ENCODE measurements at places on chromosomes 4 and X.

- no peak for DNase-seq
Observed at GRCh38 chr4:68683034-68683433, 12.6 kb upstream of the UGT2B15 start.

DNA sequence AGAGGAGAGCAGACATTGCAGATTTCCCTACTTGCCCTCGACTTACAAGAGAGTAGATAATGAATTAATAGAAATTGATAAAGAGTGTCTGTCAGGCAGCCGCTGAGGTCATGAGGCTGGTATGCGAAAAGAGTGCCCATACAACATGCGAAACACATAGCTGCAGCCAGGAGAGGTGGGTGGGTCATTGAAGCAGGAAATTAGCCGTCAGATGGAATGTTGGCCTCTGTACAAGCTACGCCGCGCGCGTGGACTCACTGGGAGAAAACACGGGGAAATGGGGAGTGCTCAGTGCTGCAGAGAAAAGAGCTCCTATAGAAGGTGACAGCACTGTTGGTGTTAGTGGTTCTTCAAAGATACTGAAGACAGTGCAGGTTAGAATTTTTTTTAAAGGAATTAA, 125.1 kb downstream of the RAPGEF2 start:
- no peak for DNase-seq

DNA sequence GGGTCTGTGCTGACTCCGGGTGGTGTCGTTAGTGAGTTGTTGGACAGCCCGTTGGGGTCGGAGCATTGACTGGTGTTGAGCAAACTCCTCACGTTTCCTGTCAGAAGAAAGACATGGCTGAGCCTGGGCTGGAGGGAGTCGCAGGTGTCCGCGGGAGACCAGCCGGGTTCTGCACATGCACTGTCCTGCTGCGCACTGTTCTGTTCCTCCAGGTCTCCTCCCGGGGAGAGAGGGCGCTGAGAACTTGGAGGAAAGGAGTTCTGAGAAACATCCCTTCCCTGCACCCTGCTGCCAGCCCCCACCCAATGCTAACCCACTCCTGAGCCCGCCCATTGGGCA, 1.1 kb downstream of the ZNF141 start:
- no peak for DNase-seq

- no peak for DNase-seq
Observed at GRCh38 chr4:146049802-146050201, 111.2 kb upstream of the ZNF827 start.

GRCh38 chr4:25030277-25031076, at the start of gene LGI2:
Gene LGI2, minus strand, starts transcription at chr4:25030946. Its CDS starts 253 bp downstream, at chr4:25030693.
- DNase-seq: no peak

DNA sequence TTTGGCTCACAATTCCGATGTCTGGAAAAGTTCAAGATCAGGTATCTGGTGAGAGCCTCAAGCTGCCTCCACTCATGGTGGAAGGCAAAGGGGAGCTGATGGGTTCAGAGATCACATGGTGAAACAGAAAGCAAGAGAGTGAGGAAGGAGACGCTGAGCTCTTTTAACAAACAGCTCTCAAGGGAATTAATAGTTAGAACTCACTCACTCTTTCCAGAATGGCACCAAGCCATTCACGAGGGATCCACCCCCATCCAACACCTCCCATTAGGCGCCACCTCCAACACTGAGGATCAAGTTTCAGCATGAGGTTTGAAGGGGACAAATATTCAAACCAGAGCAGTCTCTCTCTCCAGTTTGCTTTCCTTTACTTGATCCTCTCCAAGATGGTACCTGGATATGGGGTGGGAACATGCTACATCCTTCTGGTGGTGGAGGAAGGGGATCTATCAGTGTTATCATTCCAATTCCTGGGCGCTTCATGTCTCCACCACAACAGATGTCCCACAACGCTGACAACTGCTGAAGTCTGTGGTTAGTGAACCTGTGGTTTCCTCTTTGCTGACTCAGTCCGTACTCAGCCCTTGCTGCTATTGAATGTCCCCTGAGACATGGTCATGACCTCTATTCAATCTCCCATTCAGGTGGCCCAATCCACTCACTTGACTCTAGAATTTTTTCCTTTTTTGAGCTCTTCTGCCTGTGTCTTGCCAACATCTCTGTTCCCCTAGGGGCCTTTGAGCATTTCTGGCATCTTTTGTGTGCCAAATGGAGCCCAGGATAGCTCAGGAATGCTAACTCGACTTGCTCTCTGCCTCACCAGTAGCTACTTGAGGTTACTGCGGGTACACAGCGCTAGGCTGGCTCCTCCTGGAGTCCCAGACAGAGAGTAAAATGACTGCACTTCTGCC, 395.2 kb downstream of the MID1IP1 start:
- peak; percentile 13 for DNase-seq

- no peak for DNase-seq
Observed at GRCh38 chr4:113446019-113446418, 315.5 kb downstream of the CAMK2D start.

DNA sequence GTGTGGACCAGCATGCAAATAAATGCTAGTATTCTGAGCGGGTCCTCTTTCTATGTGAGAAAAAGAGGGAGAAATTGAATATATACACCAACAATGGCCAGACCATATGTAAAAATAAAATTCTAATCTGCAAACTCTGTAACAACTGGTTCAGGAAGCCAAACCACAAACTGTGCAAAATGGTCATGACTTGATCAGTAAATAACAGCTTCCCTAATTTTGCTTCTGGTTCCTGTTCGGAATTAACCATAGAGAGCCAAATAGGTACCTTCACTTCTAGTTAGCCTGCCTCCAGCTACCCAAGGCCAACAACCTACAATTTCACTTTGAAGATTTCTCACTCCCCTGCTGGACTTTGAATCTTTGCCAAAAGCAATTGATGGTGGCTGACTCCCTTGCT, 1313.2 kb downstream of the ADGRL3 start:
- no peak for DNase-seq

DNA sequence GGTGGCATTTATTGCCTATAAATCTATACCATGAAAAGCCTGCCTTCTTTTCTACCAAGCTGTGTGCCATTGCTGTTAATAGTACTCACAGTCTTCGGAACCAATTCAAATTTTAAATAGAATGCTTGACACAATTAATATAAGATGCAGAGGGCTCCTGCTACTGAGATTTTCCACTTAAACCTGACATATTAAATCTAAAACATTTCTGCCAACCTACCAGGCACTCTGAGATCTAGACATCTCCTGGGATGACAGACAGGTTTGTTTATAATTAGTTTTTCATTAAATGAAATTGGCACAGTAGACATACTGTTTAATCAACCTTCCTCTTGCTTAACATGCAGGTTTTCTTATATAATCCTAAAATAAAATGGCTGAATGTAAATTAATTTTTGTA, 117.3 kb upstream of the CBR4 start:
- DNase-seq: no peak

GRCh38 chr4:36283912-36284465, 2.6 kb downstream of the DTHD1 start:
- no peak for DNase-seq

- DNase-seq: no peak
Observed at GRCh38 chr4:36292556-36293188, 11.3 kb downstream of the DTHD1 start.

- DNase-seq: no peak
Observed at GRCh38 chr4:174423257-174423944, 98.9 kb downstream of the HPGD start.

DNA sequence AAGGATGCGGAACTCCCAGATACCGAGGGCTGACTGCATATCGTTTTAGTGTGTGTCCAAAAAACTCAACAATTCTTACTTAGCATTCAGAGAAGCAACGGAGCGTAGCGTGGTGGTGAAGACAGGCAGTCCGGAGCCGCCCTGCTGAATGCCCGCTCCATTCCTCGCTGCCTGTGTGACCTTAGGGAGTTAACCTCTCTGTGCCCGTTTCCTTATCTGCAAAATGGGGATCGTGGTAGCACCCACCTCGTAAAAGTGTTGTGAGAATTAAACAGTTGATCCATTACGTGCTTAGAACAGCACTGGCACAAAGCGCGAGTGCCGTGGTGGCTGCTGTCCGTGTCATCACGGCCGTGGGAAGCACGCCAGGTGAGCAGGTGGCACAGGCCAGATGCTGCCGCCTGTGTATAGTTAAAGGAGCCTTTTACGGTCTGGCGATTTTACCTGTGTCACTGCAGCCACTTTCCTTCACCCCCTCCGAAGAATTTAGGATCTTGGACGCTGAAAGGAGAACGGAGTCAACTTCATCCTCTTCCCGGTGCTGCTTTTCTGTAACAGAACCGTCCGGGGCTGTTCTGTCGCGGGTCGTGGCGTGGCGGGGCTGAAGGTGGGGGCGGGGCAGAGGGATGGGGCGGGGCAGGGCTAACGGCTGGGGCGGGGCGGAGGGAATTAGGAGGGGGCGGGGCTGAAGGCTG, 885 bp downstream of the CCDC110 start:
- no peak for DNase-seq

- DNase-seq: no peak
Observed at GRCh38 chr4:145487631-145488030, 6.0 kb downstream of the SMAD1 start.

- DNase-seq: no peak
Observed at GRCh38 chr4:69781458-69782418, 21.3 kb upstream of the SULT1B1 start.

- no peak for DNase-seq
Observed at GRCh38 chrX:107894038-107894437, 68.4 kb downstream of the MID2 start.

- no peak for DNase-seq
Observed at GRCh38 chrX:69237236-69237635, 72.0 kb upstream of the PJA1 start.

DNA sequence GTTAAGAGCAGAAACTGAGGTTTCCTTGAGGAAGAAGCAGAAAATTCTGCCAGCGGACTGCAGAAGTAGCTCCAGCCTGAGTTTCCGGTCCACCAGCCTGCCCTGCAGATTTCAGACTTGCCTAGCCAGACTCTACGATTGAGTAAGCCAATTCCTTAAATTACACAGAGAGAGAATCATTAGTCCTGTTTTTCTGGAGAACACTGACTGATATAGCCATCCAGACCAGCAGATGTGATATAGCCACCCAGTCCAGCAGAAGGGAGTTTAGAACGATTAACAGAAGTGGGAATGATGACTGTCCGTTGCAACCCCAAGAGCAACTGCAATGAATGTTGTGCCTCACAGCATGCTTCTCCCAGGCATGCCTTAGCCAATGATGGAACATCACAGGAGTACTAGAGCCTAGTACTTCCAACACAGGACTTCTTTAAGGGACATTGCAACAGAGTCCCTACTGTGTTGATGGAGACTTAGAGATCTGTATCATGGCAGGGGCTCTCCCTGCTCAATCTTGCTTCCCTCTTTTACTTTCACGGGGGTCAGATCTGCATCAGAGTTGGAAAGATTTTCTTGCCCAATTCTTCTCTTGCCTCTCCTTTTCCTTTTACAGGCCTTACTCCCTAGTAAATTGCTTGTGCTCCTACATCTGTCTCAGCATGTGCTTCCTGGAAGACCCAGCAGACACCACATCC, 264.6 kb upstream of the CLNK start:
- no peak for DNase-seq

DNA sequence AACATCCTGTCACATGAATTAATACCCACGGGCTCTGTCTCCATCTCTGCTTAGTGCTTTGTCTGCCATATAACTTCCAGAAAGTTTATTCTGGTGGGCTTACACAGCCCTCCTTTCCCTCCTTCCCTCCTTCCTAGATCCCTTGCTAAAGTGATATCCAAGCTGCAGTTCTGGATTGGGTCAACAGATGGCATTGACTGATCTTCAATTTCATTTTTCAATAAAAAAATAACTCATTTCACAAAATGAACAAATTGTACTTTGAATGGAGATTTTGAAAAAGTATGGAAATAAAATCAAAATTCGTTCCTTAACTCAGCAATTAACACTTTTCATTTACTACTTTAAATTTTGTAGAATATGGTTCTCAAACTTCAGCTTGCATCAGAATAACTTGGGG, 94.9 kb downstream of the NXF2 start:
- DNase-seq: no peak

- DNase-seq: no peak
Observed at GRCh38 chr4:76377911-76378310, 43.0 kb downstream of the CCDC158 start.

DNA sequence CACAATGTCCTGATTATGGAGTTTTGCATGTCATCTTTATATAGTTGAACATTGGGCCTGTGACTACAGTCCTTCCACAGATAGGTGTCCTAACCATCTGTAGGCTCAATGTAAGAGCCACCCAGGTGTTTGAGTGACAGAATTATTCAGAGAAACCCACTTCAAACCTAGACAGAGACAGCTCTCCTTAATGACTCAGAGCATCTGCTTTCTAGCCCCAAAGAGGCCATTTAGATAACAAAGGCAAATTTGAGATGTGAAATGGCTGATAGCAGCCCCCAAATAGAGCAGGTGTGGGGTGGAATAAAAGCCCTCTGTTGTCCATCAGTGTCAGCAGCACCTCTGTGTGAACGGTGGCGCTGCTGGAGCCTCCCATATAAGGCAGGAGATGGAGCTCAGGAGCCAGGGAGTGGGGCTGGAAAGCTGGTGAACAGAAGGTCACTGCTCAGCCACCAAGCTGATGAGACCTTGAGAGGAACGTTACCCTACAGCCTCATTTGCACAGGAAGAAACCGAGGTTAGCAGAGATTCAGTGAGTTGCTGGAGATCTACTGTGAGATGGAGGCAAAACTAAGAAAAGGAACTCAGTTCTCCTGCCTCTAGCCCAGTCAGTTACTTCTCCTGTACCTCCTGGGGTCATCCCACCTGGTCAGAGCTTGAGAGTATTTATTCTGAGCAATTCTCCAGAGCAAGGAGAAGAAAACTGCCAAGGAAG, 153.3 kb upstream of the LNX1 start:
- DNase-seq: no peak

DNA sequence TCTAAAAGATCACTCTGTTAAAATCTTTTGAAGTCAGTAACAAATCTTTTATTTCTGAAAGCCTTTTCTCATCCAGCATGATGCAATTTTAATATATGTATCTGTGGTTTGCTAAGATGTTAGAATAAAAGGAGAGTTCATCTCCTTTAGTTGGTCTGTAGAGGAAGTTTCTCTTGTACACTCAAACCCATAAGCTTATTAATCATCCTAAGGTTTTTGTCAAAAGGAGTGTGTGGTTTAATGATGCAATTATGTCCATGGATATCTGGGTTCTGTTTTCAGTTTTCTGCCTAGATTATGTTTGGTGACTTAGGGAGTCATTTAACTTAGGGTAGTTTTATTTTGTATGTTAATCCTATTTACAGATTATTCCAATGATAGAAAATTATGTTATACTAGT, 52.1 kb upstream of the NDST4 start:
- no peak for DNase-seq
